ENCODE measurements at places on chromosomes 6 and 20.

- peak; percentile 43 for DNase-seq
Measured at GRCh38 chr6:37493661-37493995, 6.1 kb downstream of the CCDC167 start.

DNA sequence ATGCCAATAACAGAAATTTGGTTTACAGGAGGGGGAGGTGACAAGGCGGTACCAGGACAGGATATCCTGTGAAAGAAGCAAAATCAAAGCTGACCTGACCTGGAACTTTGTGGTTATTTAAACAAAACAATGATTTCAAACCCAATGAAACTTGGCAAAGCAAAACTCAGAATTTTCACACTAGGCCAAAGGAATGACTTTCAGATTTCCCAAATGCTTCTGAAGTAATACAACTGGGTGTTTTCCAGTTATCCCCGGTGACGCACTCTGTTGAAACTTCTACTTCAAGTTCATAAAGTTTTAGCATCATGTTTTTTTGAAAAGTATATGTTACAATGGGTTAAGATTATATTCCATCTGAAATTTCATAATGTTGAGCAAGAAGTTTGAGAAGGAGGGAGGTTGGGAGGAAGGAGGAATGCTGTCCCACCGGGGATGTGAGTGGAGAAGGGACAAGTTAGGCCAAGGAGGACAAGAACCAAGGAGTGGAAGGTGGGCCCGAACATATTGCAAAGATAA lies 78.1 kb upstream of the TRAF3IP2 start:
- DNase-seq = no peak

DNA sequence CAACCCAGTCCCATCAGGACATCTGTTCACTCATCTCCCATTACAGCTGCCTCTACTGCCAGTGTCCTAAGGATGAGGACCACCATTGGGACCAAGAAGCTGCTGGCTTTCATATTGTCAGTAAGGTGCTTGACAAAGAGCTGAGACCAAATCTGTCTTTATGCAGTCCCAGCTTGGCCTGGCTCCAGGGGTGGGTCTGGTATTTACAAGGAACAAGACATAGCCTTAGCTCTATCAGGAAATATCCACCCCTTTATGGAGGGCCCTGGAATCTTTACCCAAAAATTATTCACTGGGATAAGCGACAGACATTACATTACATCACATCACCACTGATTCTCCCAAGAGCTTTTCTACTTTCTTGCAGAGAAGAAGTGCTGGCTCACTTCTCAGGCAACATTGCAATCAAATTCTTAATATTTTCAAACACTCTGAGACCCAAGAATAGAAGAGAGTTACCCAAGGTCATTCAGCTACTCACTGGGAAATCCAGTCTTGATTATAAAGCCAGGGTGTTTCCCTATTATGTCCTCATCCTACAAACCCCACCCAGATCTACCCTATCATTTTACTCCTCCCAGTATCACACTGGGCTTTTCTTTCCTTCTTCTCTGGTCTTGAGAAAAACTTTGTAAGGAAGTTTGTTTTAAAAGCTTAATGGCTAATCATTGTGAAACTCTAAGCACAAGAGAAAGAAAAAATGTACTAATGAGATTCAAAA lies 11.5 kb upstream of the PI3 start:
- no peak for DNase-seq

DNA sequence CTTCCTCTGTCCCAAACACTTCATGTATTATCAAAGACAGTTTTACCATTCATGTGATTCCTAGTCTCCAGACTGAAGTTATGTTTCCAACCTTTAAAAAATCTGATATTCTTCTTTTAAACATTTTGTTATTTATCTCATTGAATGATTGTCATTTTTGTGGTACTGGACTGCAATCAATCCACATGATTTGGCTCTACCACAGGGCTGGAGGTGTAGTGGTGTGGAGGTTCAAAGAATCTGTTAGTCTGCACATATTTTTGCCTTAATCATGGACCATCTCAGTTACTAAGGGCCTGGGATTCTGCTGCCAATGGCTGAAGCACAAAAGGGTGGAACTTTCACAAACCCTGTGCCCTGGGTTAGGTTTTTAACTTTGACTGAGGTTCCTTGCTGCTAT lies 164.1 kb upstream of the JAG1 start:
- no peak for DNase-seq

- no peak for DNase-seq
Measured at GRCh38 chr6:45991189-45991588, 24.5 kb downstream of the CLIC5 start.

DNA sequence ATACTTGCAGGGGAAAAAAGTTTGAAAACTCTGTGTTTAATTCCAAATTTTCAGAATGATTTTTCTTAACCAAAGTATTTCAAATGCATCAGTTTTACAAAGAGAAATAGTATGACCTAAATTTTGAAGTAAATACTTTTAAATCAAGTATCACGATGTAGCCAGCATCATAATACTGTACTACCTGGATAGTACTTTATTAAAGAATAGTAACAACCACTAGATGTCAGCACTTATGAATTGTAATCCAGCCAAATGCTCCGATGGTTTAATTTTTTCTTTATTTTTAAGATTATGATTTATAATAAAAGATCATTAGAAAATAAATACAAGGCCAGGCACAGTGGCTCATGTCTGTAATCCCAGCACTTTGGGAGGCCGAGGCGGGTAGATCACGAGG lies 37.2 kb upstream of the HACE1 start:
- DNase-seq = no peak

DNA sequence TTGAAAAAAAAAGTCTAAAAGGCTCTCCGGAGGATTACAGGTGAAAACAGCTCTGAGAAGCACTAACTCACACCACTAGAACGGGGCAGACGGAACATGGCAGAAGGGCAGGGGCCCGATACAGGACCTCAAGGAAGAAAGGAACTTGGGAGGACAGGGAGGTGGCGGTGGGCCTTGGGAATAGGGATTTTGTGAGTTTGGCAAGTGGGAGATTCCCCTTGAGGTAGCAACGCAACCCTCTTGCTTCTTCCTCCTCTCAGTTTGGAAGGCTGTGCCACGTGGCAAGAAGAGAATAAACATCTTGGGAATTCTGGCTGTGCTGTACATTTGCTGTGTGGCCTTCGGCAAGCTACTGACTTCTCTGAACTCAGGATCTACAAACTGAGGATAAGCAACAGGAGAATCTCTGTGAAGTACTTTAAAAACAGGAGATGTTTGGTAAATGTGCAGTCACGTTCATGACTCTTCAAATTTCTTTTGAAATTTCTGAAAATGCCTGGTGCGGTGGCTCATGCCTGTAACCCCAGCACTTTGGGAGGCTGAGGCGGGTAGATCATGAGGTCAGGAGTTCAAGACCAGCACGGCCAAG lies 220.8 kb downstream of the BCAS1 start:
- no peak for DNase-seq

DNA sequence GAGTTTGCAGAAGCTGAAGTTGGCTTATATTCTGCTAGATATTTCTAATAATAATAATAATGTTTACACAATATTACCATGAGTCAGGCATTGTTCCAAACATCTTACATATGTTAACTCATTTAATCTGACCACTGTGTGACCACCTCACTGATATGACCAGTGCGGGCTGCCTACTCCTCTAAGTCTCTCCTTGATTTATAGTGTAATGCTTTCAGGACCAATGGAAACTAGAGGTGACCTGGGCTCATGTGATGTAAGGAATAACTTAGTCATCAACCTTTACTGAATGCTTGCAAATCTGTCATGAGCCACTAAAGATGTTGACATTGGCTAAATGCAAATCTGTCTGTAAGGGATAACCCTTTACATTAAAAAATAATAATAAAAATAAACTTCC lies 51.1 kb upstream of the GPR6 start:
- no peak for DNase-seq

GRCh38 chr20:4127344-4127743 lies 112.0 kb upstream of the RNF24 start:
- DNase-seq = no peak

DNA sequence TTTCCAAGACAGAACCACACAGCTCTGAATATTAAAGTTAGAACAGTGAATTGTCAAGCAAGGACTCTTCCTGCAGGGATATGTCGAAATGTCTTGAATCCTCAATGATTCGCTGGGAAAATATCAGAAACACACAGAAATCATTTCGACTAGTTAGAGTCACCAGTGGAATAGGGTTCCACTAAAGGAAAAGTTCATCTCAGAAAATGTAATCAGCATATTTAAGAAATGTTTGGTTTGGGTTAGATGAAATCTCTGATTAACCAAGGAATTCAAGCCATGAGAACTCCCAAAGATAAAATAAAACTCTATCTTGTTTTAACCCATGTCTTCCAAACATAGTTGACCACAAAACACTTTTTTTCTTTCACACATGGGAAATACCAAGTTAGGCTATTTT lies 621.0 kb upstream of the NRSN1 start:
- no peak for DNase-seq

DNA sequence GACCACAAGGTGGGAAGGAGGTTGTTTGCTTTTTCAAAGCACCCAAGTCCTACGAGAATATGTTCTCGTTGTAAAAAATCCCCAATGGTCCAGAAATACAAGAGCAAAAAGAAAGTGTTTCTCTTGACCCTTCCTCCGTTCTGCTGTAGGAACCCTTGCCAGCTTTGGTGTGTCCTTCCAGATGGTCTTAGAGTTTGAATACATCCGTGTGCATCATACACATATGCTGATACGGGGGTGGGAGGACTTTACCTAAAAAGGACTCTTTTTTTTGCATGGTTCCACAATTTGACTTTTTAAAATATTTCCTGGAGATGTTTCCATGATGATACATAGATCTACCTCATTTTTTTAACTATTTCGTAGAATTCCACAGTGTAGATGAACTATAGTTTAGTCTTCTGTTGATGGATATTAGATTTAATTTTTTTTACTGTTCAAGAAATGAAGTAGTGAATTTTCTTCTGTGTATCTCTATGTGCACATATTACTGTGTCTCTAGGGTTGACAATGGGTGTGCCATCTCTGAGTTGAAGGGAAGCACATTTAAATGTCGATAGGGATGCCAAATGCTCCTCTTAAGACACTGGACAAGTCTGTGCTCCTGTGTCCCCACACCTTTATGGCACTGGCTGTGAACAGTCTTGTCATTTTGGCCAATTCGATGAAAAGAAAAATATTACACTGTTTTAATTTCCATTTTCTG lies 182.1 kb upstream of the SNX9 start:
- no peak for DNase-seq

DNA sequence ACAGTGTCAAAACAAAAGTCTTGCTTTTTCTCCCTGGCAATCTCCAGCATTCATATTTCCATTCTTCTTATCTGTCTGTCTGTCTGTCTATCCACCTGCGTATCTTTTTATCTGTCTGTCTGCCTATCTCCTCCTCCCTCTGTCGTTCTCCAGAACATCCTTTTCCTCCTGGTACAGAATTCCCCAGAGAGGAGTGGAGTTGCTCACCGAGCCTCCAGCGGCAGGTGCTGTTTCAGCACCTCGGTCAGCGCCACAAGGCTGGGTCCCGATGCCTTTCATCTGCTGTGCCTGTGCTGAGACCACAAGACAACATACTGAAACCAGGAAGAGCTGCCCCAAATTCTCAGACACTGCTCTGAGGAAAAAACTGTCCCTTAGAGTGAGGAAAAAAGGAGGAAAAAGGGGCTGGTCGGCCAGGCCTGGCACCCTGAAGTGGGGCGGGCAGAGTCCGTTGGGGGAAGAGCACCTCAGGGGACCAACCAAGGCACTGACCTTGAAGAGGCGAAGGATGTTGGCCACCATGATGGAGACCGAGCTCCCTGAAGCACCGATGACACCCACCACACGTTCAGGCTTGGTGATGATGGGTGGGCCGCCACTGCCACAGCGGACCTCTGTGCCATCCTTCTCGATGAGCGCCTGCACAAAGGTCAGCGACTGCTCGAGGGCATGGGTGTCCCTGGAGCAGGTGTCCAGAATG lies 13.3 kb downstream of the GRM4 start:
- DNase-seq = no peak

DNA sequence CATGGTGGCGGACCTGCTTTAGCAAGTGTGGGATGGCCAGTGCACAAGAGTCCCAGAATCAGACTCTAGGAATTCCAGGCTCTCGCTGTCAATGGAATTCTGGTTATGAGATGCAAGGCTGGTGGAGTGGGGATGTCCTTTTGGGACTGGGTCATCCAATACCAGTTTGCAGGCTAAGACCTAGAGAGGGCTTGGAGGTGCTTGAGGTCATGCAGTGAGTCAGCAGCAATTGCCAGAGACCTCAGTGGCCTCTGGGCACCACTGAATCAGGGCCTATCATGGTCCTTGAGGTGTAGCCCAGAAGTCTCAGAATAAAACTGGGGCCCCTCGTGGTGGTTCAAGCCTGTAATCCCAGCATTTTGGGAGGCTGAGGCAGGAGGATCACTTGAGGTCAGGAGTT lies 1.4 kb upstream of the SCRT2 start:
- no peak for DNase-seq

DNA sequence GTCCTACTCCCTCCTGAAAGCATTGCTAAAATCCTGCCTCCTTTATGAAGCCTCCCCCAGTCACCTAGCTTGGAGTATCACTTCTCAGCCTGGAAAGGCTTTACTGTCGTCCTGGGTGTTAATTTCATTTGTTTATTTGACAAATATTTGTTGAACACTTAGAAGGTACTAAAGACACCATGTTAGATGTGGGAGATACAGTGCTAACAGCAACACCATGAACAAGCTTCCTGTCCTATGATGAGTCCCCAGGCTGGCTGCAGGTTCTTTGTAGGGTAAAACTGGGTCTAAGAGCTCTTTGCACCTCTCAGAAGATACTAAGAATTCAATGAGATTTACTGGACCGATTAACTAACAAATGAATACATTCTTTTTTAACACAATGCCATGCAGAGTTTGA lies 109.2 kb upstream of the TMEM170B start:
- no peak for DNase-seq

- no peak for DNase-seq
Measured at GRCh38 chr6:132004668-132005067, 53.5 kb upstream of the CCN2 start.

DNA sequence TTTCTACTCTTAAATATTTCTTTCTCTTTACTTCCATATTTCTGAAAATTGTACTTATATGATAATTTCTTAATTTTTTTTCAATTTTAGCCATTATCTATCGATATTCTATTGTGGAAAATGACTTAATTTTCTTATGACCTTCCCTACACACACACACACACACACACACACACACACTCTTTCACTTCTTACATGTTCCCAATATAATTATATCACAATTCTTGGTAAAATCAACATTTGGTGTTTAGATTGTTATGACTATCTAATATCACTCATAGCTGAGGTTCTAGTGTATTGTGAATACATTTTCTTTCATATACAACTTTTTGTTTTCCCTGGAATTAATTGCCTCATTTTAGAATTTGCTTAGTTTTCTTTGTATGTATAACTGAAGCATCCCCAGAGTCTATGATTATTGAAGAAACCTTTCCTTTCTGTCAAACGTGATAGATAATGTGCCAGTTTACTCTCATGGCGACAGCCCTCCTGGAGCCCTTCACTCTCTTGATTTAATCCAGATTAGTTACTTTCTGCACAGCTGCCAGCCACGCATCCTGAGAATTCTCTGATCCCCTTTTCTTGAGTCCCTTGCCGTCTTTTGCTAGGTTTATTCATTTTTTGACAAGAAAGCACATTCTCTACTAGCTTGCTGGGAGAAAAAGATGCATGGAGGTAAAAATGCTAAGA lies 63.4 kb downstream of the RNF182 start:
- no peak for DNase-seq
